Forelimb muscle (tissue), 1 donor: ENCODE measurements at places on chromosomes 5 and 9. TPM values are rescaled to one million over a fixed set of nuclear protein-coding genes. Genes with fewer than 3 reads are reported as not detected.

Gene COL15A1
- polyA plus RNA-seq = 172 TPM

- DNase-seq = no peak
Observed at GRCh38 chr5:139646912-139647505, 1.1 kb upstream of the CXXC5 start.

Gene SH3RF2
- 9.3 TPM for polyA plus RNA-seq

GRCh38 chr9:70061776-70062175 lies 18.1 kb downstream of the MAMDC2 start:
- no peak for DNase-seq

Gene HTR1A
- polyA plus RNA-seq = not detected

DNA sequence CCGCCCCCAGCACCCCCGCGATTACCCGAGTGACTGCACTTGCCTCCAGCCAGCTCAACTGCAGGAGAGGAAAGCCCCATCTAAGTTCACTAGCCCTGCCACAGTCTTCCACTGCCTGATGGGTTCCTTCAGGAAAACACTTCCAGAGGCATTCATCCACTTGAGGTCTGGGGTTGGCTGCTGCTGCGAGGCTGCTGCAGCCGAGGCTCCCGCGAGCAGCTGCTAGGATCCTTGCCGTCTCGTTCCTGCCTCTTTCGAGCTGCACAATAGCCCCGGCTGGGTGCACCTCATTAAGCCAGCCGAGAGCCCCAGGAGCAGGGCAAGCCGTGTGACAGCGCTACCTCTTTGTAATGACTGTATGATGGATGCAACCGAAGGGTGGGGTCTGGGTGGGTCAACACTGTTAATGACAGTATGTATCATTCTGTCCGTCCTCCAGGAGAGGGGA lies 24.2 kb upstream of the ELAVL2 start:
- no peak for DNase-seq
